Glutamatergic neuron (in vitro differentiated cells): ENCODE measurements at places on chromosomes 2 and 18. TPM values are rescaled to one million over a fixed set of nuclear protein-coding genes. Genes with fewer than 3 reads are reported as not detected.

The NXPH2 gene
- 0.83 TPM for total RNA-seq

The NR4A2 gene
- 2.2 TPM for total RNA-seq

The TMX3 gene
- 68.6 TPM for total RNA-seq

The OTOF gene
- total RNA-seq: 0.47 TPM

The GKN1 gene
- total RNA-seq: not detected

The REG1B gene
- total RNA-seq: not detected

The TMEM182 gene
- total RNA-seq: 5.8 TPM

The SERPINB3 gene
- not detected for total RNA-seq

The CDH19 gene
- not detected for total RNA-seq

- peak overlapping the region; percentile 67 for H3K4me3 ChIP-seq
- H3K27me3 ChIP-seq: peaks cover 25% of the 10 kb centered on the region
- DNase-seq: no peak
- no peaks in the 10 kb centered on the region for H3K36me3 ChIP-seq
- H3K27ac ChIP-seq: peak overlapping the region; percentile 99
Measured at GRCh38 chr2:207471261-207471660, 58.5 kb upstream of the CREB1 start.

- H3K27ac ChIP-seq: peak overlapping the region; percentile 59
- H3K36me3 ChIP-seq: no peaks in the 10 kb centered on the region
- H3K4me3 ChIP-seq: peak overlapping the region; percentile 55
- peaks cover 6% of the 10 kb centered on the region for H3K27me3 ChIP-seq
Measured at GRCh38 chr2:237978058-237978712, 11.4 kb downstream of the UBE2F start.

DNA sequence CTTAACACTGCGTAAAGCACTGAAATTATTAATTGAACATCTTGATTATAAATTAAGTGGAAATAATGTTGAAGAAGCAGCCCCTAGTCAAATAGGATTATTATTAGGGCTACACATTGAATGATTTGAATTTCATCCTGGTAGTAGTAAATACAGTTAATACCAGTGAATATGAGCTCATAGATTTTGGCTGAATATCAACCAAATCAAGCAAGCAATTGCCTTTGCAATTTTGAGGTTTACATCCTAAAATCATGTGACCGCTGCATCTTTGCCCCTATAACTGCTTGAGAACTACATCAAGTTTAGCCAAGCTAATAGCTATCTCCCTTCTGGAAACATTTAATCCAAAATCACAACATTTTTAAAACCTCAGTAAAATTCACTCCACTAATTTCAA, 801.2 kb upstream of the PIK3C3 start:
- H3K27ac ChIP-seq: no peak overlapping the region
- no peak overlapping the region for H3K4me3 ChIP-seq
- peaks cover 3% of the 10 kb centered on the region for H3K27me3 ChIP-seq
- DNase-seq: no peak
- H3K4me1 ChIP-seq: peaks cover 2% of the 10 kb centered on the region
- no peaks in the 10 kb centered on the region for H3K36me3 ChIP-seq

DNA sequence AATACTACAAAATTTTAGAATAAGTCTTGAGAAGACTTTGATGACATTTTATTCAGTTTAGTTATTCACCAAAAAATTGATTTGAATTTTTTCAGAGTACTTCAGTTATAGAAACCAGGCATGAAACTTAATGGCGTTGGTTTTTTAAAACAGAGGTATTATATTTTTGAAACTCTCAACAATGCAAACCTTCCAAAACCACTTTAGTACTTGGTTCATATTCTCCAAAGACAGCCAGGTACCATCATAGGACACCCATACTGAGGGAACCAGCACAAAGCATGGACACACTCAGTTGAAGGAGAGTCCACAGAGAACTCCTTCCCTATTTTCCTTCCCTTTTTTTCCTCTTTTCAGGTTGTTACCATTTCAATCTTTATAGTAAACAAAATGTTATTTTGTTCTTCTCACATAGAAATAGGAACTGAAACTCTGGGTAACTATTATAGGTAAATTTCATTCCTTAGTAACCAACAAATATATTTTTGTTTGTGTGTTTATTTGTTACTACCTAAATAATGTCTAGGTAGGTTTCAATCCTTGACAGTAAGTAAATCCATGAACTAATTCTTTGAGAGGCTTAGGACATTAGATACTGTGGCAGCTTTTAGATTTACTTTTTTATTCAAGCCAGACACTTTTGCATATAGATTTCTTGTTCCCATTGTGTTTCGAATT, 95.8 kb downstream of the TMEFF2 start:
- H3K27me3 ChIP-seq: peaks cover 1% of the 10 kb centered on the region
- peaks cover 8% of the 10 kb centered on the region for H3K4me1 ChIP-seq
- H3K4me3 ChIP-seq: no peak overlapping the region

DNA sequence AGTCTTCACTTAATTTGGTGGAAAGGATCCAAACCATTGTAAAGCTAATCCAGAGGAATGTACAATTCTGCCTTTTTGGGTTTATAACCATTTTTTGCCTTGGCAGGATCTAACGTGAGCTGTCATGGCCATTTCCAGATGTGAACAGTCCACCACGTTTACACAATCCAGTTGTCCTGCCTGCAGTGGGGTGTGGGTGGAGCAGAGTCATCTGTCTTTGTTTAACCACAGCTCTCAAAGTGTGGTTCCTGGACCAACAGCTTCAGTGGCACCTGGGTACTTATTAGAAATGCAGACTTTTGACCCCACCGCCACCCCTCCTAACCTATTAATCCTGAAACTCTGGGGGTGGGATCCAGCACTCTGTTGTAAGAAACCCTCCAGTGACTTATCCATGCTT, 35.9 kb downstream of the FHOD3 start:
- H3K36me3 ChIP-seq: peaks cover 6% of the 10 kb centered on the region
- H3K4me3 ChIP-seq: no peak overlapping the region
- no peak for DNase-seq
- H3K27ac ChIP-seq: no peak overlapping the region
- peaks cover 9% of the 10 kb centered on the region for H3K4me1 ChIP-seq

DNA sequence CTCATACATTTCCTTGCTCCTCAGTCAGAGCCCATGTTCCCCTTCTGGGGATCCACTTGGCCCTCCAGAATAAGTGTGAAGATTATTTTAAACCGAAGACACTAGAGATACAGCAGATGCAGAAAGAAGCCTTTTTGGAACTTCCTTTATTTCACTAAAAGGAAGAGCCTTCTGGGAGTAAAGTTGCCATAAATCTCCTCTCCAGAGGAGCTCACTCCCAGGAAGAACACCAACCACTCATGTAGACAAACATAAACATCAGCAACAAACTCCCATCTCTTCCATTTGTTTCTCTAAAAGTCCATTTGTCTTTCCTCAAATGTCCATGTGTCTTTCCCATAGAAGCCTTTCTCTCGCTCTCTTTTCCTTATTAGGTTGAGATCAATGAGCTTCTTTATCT, 62.4 kb upstream of the MSH6 start:
- no peak for DNase-seq
- H3K36me3 ChIP-seq: peaks cover 4% of the 10 kb centered on the region
- H3K4me3 ChIP-seq: no peak overlapping the region
- peaks cover 3% of the 10 kb centered on the region for H3K27me3 ChIP-seq
- H3K27ac ChIP-seq: no peak overlapping the region
- H3K4me1 ChIP-seq: peaks cover 4% of the 10 kb centered on the region

DNA sequence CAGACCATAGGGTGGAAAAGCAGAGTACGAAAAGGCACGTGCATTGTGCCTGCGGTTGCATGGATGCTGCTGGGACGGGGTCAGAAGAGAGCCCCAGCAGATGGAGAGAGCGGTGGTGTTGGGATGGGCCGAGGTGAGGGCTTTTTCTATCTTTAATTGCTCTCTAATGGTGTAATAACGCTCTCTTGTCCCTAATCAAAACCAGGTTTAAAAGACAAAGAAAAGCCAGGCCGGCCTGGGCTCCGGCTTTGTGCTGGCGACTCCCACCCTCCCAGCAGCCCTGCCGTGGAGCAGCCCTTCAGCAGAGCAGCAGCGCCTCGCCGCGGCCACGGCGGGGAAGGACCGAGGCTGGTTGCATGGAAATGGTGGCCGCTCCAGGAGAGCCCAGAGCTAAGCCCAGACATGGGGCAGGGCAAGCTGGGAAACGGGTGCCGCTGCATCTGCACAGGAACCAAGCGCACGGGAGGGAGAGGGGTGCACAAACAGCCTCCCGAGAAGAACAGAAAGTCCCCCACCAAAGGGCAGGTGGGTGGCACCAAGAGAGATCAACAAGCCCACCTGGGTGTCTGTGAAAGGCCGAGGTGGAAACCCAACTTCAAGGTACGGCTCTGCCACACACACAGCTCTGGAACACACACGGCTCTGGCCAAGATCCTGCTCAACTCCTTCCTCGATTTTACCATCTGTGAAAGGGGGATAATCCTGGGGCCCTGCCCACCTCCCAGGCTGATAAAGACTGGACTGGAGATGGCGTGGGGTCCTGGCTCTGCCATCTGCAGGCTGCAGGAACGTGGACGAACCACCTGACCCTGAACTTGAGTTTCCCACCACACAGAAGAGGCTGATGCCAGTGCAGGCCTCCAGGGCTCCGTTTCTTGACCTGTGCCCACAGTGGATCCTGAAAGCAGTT, 15.0 kb downstream of the HS1BP3 start:
- peak; percentile 97 for DNase-seq
- peaks cover 11% of the 10 kb centered on the region for H3K4me1 ChIP-seq
- H3K27me3 ChIP-seq: no peaks in the 10 kb centered on the region
- peak overlapping the region; percentile 89 for H3K27ac ChIP-seq
- H3K4me3 ChIP-seq: peak overlapping the region; percentile 70

DNA sequence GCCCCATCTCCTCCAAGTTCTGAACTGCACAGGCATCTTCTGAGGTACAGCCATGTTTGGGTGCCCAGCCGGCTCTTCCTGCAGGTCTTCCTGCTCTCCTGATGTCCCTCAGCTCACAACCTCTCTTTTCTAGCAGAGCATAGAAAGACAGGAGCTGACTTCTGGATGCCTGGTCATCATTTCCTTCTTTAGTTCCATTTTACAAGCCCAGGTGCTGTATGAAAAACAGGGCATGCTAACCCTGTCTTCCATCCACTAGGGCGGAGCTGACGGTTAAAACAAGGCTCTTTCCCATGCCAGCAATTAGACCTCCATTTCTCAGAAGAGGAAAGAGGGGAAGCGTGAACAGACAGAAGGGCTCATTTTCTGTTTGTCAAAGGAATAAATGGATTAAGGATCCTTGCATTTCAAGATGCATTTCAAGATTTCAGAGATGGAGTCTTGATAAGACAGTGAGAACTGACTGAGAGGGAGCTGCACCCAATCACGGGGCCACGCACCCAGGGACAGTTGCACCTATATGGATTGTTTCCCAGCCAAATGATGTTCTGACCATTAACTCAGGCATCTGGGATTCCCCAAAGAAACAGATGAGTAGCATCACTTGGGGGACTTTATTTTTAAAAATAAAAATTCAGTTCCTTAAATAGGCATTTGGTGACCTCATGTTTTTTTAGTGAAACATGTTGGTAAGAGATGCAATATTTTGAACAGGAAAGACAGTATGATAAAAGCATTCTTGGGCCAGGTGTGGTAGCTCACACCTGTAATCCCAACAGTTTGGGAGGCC, 45.8 kb upstream of the EML6 start:
- no peak overlapping the region for H3K4me3 ChIP-seq
- H3K36me3 ChIP-seq: no peaks in the 10 kb centered on the region
- no peak for DNase-seq
- peaks cover 2% of the 10 kb centered on the region for H3K27me3 ChIP-seq

DNA sequence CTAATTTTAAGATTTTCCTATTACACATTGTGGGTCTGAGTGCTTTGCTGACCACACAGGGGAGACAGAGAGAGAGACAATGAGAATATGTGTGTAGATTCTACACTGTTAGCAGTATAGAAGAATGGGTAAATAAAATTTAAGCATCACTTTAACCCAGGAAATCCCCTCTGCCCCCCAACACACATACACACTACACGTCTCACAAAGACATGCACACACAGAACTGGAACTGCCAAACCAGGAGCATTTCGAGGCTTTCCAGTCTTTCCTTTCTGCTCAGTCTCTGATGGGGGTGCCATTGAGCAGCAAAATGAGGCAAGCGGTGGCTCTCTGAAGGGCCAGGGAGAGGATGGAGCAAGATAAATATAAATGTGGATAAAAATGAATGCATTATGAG, 2.5 kb downstream of the MERTK start:
- no peaks in the 10 kb centered on the region for H3K4me1 ChIP-seq
- H3K27me3 ChIP-seq: peaks cover 3% of the 10 kb centered on the region
- no peak overlapping the region for H3K4me3 ChIP-seq
- H3K36me3 ChIP-seq: no peaks in the 10 kb centered on the region

DNA sequence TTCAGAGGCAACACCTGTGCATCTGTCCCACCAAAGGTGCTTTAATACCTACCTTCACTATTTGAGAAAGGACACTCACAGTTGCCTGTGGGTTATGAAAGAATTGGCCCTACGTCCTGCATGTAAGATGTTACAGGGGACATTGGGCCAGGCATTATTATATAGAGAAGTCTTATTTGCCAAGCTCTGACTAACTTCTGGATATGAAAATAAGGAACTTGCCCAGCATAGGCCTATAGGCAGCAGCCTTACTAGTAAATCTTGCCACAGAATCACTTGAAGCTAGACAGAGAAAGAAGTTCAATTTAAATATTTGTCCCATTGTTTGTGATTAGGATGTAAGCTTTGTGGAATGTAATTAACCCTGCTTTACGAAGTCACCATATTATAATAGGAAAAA, 41.7 kb downstream of the NLRC4 start:
- no peaks in the 10 kb centered on the region for H3K27me3 ChIP-seq
- no peaks in the 10 kb centered on the region for H3K4me1 ChIP-seq
- H3K36me3 ChIP-seq: peaks cover 5% of the 10 kb centered on the region
- H3K4me3 ChIP-seq: no peak overlapping the region
- no peak for DNase-seq

- H3K4me1 ChIP-seq: peaks cover 3% of the 10 kb centered on the region
- no peaks in the 10 kb centered on the region for H3K27me3 ChIP-seq
- no peak for DNase-seq
- H3K4me3 ChIP-seq: no peak overlapping the region
- H3K36me3 ChIP-seq: peaks cover 17% of the 10 kb centered on the region
Measured at GRCh38 chr2:236819275-236820002, 249.8 kb downstream of the ACKR3 start.

DNA sequence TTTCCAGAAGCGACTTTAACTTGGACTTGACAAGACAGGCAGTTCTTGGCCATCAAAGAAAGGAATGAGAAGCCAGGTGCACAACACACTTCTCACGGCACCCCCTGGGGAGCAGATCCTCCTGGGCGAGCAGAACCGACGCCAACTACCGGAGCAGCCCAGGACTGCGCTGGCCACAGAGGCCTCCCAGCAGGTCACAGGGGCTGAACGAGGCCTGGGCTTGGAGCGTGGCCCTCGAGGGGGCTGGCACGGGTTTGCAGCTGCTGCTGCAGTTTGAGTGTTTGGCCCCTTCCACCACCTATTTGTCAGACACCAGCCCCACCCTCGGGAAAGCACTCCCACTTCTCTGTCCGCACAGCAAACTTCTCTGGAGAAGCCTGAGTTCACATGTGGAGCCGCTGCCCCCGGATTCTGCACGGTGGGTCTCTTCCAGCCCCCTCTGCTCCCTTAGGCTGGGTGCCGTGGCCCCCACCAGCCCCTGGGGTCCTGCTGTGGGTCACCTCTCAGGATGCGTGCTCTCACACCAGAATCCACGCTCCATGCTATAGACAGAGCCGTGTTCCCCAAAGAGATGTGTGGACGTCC, 306.7 kb upstream of the SALL3 start:
- no peak overlapping the region for H3K4me3 ChIP-seq
- no peak for DNase-seq
- H3K27ac ChIP-seq: no peak overlapping the region
- peaks cover 4% of the 10 kb centered on the region for H3K36me3 ChIP-seq
